ENCODE measurements at places on chromosomes 16 and 17.

DNA sequence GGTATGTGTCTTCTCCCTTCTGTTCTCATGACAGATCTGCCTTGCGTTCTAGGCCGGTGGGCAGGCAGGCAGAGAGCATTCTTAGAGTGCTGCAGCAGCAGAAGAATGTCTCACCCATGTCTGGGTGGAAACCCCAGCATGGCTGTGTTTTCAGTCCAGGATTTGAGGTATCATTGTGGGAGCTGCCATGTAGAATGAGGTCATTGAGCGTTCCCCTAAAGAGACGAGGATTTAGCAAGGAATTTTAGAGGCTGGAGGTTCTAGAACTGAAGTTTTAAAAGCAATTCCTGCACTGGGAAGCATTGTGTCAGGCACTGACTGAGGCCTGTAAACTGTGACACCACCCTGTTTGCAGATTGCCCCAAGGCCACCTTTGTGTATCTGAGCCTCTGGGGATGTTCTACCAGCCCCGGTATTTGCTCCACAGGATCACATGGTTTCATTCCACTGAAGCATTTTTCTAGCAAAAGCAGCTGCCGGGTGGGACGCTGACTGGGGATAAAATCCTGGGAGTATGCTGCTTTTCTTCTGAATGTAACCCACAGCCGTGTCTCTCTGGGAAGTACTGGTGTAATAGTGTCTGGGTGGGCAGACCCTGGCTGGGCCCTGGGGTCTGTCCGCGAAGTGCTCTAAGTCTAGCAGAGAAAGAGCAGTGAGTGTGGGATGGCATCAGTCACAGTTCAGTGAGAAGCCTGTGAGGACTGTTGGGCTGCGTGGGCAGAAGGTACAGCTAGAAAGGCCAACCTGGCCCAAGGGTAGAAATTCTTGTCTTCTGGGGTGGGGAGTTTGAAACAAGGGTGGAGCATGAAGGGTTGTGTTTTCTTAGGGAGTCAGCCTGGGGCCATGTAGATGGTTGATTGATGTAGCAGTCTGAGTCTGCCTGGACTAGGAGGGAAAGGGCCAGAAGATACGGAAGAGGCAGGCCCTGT lies 30.2 kb downstream of the PLCD3 start:
- no peak for DNase-seq

DNA sequence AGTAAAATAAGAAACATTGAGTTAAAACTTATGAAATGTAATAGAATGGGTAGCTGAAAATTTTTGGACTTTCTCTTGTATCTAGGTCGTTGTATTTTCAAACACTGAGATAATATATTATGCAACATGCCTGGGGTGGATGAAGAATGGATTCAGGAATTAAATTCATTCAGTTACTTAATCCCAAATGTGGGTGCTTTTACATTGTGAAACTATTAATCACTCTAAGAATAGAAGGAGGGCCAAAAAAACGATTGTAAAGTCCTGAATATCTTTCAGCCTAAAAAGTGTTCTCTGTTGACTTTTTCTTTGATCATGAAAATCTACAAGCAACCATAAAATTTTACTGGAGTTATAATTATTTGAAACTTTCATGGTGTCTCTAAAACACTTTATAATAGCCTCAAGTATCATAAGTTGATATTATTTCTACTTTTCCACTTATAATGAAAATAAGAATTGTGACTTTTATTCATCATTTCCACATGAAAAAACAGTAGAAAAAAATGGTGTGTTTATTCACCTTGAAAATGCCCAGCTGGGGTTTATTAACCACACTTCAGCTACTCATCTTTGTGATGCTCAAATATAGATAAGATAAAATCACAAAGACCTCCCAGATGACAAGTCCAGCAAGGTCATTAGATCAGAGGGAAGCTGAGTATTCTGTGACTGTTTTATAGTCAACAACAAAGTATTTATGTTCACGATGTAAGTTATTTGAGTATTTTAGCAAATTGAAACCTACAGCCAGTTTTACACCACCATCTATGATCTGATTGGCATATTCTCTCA lies 619.9 kb upstream of the SOX9 start:
- no peak for DNase-seq

- no peak for DNase-seq
These were observed 27.1 kb downstream of the NXPH3 start for GRCh38 chr17:49602783-49603182.

- no peak for DNase-seq
These were observed 661 bp downstream of the RFWD3 start for GRCh38 chr16:74666010-74666421.

GRCh38 chr17:74457146-74457819 lies 9.2 kb upstream of the CD300A start:
- DNase-seq: peak; percentile 83

DNA sequence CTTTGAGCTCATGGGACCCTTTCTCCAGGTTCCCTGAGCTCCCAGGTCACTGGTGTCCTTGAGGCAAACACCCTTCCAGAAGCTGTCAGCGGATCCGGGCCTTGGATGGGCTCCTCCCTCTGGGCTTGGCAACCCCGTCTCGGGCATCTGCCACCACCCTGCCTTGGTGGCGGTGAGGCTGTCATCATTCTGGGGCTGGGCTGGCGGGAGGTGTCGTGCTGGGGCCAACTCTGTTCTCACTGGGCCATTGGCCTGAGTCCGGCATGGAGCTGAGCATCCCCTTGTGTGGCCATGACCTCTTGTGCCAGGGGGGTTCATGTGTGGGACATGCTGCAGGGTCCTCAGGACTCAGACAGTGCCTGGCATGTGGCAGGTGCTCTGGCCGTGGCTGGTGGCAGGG lies 197.6 kb downstream of the LAT start:
- no peak for DNase-seq

- no peak for DNase-seq
These were observed 8.9 kb upstream of the PPL start for GRCh38 chr16:4945560-4946502.

GRCh38 chr17:80064696-80065095 lies 28.3 kb downstream of the CCDC40 start:
- DNase-seq: no peak

GRCh38 chr17:2398182-2398581 lies 2.7 kb downstream of the MNT start:
- DNase-seq: no peak

DNA sequence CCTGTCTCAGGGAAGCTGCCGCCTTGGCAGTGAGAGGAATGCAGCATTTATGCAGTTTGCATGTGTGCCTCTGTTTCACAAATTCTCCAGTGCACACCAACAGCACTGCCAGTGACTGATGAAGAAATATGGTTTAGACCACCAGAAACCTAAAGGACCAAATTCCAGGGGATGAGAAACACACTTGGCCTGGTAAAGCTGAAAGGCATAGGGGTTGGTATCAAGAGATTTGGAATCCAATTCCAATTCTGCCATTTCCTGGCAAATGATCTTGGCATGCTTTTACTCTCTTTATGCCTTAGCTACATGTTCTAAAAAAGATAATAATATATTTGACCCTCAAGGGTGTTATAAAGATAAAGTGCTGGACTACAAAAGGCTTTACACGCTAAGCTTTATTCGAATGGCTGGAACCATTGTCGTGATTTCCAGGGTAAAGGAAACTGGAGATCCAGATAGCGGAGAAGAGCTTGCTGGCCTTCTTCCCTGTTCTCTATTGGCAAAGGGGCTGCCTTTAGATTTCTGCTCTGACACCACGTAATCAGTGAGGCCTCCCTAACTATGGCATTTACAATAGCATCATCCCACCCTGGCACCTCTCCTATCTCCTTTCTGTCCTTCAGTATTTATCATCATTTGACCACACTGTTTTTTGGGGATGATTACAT lies 359.8 kb upstream of the ASIC2 start:
- DNase-seq: no peak

GRCh38 chr17:10292057-10292937 lies 80.5 kb downstream of the MYH13 start:
- DNase-seq: no peak

Data from iPS-NIHi11 (cell line).